Fibroblast of skin of abdomen (primary cell): ENCODE measurements at places on chromosomes 4 and X.
A peak's percentile ranks its signal among the peaks of the same experiment; 100 is the strongest.

- DNase-seq = no peak
Observed at GRCh38 chr4:60173103-60173502, 1027.0 kb upstream of the ADGRL3 start.

GRCh38 chrX:111041018-111041462 is 55.0 kb upstream of the PAK3 start:
- peak; percentile 82 for DNase-seq

DNA sequence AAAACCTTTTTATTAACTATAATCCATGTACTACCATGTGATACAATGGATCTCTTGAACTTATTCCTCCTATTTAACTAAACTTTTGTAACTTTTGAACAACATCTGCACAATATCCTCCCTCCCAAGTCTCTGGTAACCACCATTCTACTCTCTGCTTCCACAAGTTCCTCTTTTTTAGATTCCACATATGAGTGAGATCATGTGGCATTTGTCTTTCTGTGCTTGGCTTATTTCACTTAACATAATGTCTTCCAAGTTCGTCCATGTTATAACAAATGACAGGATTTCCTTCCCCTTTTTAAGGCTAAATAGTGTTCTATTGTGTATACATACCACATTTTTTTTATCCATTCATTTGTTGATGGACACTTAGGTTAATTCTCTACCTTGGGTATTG is 28.1 kb downstream of the DCAF8L1 start:
- no peak for DNase-seq

- DNase-seq = peak; percentile 32
Observed at GRCh38 chr4:19025031-19025430, 1003.5 kb upstream of the LCORL start.

- DNase-seq = no peak
Observed at GRCh38 chr4:143554728-143555597, 41.5 kb downstream of the SMARCA5 start.

GRCh38 chrX:72715546-72715945 is 1.4 kb upstream of the PHKA1 start:
- DNase-seq = no peak

GRCh38 chrX:83008415-83008814 is 499.7 kb upstream of the POU3F4 start:
- DNase-seq = no peak

GRCh38 chr4:87192145-87192919 is 28.1 kb downstream of the KLHL8 start:
- peak; percentile 46 for DNase-seq
